Naive thymus-derived CD4-positive, alpha-beta T cell (primary cell): ENCODE measurements at places on chromosomes 11 and 22. TPM values are rescaled to one million over a fixed set of nuclear protein-coding genes. Genes with fewer than 3 reads are reported as not detected.

The OR5P2 gene
- total RNA-seq: not detected

The RBM4 gene
- total RNA-seq: 239 TPM

The MUC2 gene
- not detected for total RNA-seq

The TRIM49D1 gene
- not detected in 2 replicates for total RNA-seq

The PNPLA3 gene
- not detected for total RNA-seq

The PRR14L gene
- 70.7 TPM for total RNA-seq

GRCh38 chr11:9606809-9607510 lies 33.5 kb downstream of the WEE1 start:
- peaks cover 3% of the 10 kb centered on the region for H3K4me1 ChIP-seq
- H3K36me3 ChIP-seq: no peaks in the 10 kb centered on the region
- no peak for DNase-seq
- no peaks in the 10 kb centered on the region for H3K27me3 ChIP-seq
- H3K4me3 ChIP-seq: no peak overlapping the region

- H3K27me3 ChIP-seq: no peaks in the 10 kb centered on the region
- H3K4me1 ChIP-seq: no peaks in the 10 kb centered on the region
- no peaks in the 10 kb centered on the region for H3K36me3 ChIP-seq
- H3K27ac ChIP-seq: no peak overlapping the region
Observed at GRCh38 chr11:117483372-117483771, 155.7 kb downstream of the CEP164 start.

- no peak overlapping the region for H3K27ac ChIP-seq
- peaks cover 3% of the 10 kb centered on the region for H3K27me3 ChIP-seq
- H3K4me1 ChIP-seq: peaks cover 20% of the 10 kb centered on the region
- no peak for DNase-seq
- H3K36me3 ChIP-seq: no peaks in the 10 kb centered on the region
- peak overlapping the region; percentile 61 for H3K4me3 ChIP-seq
Observed at GRCh38 chr11:2929950-2930703, 907 bp upstream of the PHLDA2 start.

DNA sequence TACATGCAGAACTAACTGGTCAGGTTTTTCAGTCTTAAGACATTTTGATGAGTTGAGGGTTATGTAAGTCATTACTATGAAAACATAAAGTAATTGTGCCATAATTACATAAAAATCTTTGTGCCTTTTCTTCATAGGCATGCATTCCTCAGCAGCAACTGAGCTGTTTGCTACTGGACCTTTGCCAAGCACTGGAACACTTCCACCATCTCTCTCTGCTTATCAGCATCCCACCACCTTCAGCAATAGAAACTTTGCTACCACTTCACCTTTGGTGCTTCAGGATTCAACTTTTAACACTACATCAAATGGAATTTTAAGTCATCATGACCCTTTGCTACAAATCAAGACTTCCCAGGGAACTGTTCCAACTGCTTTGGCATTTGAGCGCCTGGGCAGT lies 39.0 kb downstream of the QSER1 start:
- DNase-seq: no peak
- H3K27me3 ChIP-seq: no peaks in the 10 kb centered on the region
- no peak overlapping the region for H3K27ac ChIP-seq
- no peaks in the 10 kb centered on the region for H3K4me1 ChIP-seq

- no peak overlapping the region for H3K4me3 ChIP-seq
- no peaks in the 10 kb centered on the region for H3K36me3 ChIP-seq
- no peaks in the 10 kb centered on the region for H3K27me3 ChIP-seq
- H3K4me1 ChIP-seq: peaks cover 7% of the 10 kb centered on the region
- no peak for DNase-seq
Observed at GRCh38 chr22:35547987-35548721, 7.5 kb downstream of the RASD2 start.
